C1 segment of cervical spinal cord (tissue), 14 donors: ENCODE measurements at places on chromosomes 5 and 9.

- DNase-seq, result no peak
Observed at GRCh38 chr5:138824924-138825863, 49.9 kb downstream of the LRRTM2 start.

DNA sequence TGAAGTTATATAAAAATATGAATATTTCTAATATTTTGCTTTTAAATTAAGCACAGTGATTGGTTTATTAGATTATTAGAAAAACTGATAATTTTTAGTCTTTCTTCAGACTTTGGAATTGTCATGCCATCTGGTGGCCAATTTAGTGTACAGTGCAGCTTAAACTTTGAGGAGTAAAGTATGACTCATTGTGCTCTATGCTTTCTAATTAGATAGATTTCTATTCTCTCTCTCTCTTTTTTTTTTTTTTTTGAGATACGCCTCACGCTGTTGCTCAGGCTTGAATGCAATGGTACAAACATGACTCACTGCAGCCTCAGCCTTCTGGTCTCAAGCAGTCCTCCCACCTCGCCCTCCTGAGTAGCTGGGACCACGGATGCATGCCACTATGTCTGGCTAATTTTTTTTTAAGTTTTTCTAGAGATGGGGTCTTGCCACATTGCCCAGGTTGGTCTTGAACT is 42.1 kb upstream of the GPR21 start:
- no peak for DNase-seq

GRCh38 chr9:30235564-30235963 is 2148.9 kb upstream of the ACO1 start:
- no peak for DNase-seq

DNA sequence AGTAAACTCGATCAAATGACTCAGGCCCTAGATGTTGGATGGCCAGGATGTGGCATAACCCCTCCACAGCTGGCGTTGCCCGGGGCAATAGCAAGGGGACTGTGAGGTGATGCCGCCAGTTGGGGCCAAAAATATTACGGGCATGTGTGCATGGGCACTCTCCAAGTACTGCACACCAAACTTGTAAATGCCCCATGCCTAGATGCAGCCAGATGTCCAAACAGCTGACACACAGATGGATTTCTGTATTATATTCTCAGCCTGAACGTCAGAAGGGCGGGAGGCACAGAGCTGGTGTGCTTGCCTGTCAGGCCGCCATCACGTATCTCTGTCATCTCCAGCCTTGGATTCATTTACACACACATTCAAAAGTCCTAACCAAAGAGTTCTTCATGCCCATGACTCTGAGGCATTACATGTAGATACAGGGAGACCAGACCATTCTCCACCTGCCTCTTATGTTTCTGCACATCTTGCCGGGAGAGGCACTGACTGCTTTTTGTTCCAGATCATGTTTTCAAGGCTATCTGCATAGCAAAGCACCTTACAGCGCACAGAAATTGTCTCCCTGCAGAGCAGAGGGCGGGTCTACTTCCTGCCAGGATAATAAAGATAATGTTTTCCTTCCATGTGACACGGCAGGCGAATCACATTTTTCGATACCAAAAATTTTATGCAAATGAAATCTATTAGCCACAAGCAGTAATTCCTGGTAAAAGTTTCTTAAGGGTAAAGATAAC is 200.9 kb upstream of the ADAMTS16 start:
- DNase-seq, result no peak

- DNase-seq, result no peak
Observed at GRCh38 chr9:19999491-20000057, 210.7 kb upstream of the SLC24A2 start.

- no peak for DNase-seq
Observed at GRCh38 chr5:143147902-143148301, 255.6 kb downstream of the NR3C1 start.

- no peak for DNase-seq
Observed at GRCh38 chr9:37801287-37801850, 772 bp downstream of the DCAF10 start.

DNA sequence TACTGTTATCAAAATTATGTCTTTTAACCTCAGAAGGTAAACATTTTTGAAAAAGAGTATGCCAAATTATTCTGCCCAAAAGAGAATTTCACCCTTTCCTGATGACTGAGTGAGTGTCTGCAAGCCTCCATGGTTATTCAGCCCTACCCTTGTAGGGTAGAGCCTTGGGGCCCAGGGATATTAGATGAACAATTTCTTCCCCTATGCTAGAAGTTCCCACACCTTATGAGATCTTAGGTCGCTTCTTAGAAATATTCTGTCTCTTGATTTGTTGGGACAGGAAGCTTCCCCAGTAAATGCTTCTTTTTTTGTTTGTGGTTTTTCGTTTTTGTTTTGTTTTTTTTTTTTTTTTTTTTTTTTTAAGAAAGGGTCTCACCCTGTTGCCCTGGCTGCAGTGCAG is 3.1 kb downstream of the CRB2 start:
- no peak for DNase-seq

DNA sequence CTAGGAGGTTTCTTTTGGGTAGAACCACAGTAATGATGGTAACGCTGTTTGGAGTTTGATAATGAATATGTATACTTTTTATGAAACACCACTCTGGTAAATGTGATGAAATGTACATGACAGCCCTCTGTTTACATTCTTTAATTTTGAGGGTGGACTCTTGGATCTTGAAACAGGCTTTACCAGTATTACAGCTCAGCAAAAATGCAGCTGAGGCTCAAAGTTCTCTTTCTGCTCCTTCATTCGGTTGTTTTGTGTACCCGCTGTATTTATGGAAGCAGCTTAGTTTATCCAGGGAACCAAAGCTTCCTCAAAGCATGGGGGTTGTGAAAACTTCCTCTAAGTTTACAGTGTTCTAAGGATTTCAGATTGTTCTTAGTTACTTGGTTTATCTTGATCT is 11.1 kb downstream of the GAPVD1 start:
- no peak for DNase-seq

- no peak for DNase-seq
Observed at GRCh38 chr5:173234129-173234790, 746 bp downstream of the NKX2-5 start.

- peak; percentile 87 for DNase-seq
Observed at GRCh38 chr9:121121582-121122087, 46.9 kb downstream of the CNTRL start.

DNA sequence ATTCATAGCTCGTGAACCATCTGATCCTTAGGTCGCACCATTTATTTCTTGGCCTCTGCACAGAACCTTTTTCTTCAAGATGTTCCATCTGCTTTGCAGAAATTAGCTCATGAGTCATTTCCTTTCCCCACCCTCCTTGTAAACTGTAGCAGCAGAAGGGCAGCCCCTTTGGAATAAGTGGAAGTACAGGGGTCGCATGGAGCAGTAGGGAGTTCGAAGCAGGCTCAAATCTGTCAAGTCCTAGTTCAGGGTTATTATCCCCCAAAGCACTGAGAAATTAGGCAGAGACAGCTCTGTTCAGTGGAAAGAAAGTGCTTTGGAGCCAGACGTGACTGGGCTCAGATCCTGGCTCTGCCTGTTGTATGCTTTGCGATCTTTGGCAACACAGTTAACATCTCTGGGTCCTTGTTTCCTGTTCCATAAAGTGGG is 84.2 kb downstream of the SGCD start:
- DNase-seq, result no peak

GRCh38 chr9:83032065-83032625 is 30.8 kb downstream of the RASEF start:
- DNase-seq, result no peak

DNA sequence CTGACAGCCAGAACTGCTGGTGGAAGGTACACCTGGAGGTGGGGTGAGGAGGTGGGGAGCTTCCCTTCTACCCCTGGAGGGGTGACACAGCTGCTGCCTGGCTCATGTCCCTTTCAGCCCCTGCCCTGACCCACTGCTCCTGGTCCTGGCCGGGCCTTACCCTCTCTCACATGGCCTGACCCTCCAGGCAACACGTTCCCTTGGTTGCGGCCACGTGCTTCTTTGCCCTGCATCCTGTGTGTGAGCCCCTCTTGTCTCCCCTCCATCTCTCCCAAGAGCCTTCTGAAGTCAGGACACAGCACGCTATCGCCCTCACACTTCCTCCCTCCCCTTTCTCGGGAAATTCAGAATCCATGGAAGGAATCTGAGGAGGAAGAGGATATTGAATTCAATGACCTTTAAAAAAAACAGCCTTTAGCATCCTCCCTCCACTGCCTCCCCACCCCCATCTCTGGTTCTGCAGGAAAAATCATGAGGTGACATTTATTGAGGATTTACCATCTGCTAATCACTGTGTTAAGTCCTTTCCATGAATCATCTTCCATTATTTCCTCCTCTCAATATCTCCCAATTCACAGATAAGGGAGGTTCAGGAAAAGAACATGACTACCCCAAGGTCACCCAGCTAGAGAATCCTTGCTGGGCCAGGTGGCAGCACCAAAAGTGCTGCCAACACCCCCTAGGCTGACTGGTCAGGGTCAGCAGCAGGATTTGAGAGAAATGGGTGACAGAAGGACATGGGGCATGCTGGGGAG is 8.3 kb downstream of the AQP3 start:
- DNase-seq, result no peak

- DNase-seq, result no peak
Observed at GRCh38 chr9:9846557-9846956, 766.2 kb downstream of the PTPRD start.
